ENCODE measurements at places on chromosomes 11 and 22.

DNA sequence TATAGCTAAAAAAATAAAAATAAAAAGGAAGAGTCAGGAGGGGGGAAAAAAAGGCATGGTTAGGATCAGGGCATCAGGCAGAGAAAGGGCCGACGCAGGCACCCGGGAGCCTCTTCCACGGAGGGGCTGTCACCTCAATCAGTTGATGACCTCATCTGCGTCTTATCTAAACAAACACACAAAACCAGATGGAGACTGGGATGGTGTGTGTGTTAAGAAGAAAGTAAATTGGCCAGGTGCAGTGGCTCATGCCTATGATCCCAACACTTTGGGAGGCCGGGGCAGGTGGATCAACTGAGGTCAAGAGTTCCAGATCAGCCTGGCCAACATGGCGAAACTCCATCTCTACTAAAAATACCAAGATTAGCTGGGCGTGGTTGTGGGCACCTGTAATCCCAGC, 63.6 kb downstream of the DHCR7 start:
- no peak for DNase-seq

- DNase-seq, result no peak
Observed at GRCh38 chr11:113781682-113782081, 2.1 kb downstream of the CLDN25 start.

DNA sequence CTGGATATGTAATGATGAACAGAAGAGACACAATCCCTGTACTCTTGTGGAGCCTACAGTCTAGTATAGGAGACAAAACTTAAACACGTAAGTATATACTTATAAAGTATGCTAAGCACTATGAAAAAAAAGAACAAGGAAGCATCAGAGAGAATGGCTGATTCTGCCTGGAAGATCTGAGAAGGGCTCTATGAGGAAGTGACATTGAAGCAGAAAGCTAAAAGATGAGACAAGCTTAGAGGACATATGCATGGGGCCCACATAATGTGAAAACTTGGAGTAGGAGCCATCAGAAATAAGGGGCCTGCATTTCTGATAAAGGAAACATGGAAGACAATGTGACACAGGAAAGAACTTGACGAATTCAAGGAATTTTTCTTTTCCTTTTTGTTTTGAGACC, 16.6 kb downstream of the SAA1 start:
- no peak for DNase-seq

GRCh38 chr11:19727246-19727645, 14.6 kb downstream of the NAV2 start:
- DNase-seq, result no peak

DNA sequence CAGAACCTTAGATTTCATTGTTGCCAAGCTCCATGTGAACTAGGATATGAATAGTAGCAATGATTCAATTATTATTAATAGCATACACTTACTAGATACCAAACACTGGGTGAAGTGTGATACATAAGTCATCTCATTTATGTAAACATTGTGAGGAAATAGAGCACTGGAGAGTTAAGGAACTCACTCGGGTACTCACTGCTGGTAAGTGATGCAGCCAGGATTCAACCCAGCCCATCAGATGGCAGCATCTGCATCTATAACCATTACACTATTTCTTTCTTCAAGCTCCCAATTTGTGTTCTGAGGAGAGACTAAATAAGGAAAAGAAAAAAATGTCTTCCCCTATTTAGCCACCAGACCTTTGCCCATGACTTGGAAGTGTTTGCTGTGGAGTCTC, 10.2 kb upstream of the ALG8 start:
- no peak for DNase-seq

DNA sequence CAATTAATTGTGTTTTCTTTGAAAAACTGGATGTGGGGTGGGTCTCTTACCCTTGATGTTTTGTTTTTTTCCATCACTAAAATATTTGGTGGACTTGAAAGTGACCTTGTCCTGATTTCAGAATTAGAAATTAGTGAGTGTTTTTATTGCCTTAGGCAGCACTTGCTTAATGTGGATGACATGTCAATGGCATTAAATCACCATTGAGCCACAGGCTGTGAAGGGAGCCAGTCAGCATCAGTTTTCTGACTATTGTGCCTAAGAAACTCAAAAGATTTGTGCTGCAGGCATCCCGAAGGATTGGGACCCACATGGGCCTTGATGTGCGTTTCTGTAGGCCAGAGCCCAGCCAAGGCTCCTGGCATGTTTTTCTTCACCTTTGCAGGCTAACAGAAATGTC, 53.8 kb downstream of the SWAP70 start:
- DNase-seq, result no peak

- DNase-seq, result no peak
Observed at GRCh38 chr22:47199261-47199978, 437.0 kb downstream of the TBC1D22A start.

DNA sequence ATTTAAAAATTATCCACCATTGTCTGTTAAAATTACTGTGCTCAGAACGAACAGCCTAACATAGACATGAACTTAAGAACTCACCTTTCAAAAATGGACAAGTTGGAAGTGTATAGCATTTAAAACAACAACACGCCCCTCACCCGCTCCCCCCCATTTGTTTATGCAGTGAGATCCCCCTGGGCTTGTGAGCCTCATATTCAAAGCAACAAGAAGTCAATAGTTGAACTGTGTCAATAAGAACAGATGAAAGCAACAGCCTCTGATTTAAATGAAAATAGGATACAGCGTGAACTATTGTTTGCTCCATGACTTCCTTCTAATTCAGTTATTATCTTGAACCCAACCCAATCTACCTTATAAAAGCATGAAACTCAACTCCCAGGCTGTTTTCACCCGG, 314.2 kb downstream of the BLID start:
- DNase-seq, result no peak

DNA sequence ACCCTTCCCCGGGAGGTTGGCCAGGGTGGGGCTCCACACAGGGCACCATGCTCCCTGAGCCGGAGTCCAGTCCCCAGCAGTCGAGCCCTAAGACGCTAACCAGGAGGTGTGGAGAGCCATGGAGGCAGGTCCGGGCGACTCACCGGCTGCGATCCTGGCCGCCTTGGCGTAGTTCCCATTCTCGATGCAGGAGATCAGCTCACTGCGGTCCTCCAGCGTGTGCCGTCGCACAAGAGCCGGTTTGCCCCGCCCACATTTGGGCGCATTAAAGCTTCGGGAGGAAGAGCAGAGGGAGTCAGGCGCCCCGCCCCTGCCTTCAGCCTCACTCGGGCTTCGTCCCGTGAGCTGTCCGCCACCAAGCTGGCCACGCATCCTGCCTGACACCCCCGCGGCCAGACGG, 50.8 kb downstream of the BRD1 start:
- no peak for DNase-seq

GRCh38 chr11:126172596-126173038, 38.8 kb downstream of the RPUSD4 start:
- DNase-seq, result no peak

GRCh38 chr11:92251980-92252379, 27.4 kb downstream of the FAT3 start:
- no peak for DNase-seq

DNA sequence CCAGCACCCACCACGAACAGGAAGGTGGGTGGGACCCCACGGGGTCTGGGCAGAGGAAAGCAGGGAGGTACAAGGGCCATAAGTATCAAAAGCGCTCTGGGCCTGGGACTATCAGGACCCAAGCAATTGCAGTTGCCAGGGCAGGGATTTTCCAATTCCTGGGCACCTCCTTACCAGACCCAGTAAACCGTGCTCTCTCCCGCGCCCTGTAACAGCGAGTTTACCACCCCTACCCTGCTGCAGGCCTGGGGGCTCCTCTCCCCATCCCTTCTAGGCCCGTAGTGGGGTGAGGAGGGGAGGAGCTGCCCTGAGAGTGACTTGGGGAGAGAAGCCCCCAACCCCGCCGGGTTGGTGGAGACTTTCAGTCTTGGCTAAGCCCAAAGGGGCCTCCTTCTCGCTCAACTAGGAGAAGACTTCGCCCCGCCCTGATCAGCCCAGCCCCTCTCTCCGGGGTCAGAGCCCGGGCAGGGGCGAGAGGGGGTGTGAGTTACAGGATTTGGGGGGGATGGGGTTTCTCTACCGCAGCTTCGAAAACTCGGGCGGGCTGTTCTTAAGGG, 5.4 kb downstream of the PAX6 start:
- DNase-seq, result no peak

DNA sequence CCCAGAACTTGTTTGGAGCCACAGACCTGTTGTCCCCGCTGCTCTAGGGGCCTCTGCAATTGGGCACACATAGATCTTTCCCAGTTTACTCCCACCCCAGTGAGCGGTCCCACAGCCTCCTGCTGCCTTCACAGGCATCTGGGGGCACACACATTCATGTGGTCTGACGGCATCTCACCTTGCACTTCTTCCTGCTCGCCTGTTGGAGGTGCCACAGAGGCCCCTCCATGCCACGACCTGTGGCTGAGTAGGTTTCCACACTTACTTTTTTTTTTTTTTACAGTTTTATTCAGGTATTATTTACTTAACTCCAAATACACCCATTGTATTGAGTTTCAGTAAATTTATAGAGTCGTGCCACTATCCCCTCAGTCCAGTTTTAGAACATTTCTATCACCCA, 68.9 kb upstream of the SEPTIN5 start:
- DNase-seq, result no peak

- no peak for DNase-seq
Observed at GRCh38 chr11:31780480-31780971, 30.6 kb downstream of the PAX6 start.

DNA sequence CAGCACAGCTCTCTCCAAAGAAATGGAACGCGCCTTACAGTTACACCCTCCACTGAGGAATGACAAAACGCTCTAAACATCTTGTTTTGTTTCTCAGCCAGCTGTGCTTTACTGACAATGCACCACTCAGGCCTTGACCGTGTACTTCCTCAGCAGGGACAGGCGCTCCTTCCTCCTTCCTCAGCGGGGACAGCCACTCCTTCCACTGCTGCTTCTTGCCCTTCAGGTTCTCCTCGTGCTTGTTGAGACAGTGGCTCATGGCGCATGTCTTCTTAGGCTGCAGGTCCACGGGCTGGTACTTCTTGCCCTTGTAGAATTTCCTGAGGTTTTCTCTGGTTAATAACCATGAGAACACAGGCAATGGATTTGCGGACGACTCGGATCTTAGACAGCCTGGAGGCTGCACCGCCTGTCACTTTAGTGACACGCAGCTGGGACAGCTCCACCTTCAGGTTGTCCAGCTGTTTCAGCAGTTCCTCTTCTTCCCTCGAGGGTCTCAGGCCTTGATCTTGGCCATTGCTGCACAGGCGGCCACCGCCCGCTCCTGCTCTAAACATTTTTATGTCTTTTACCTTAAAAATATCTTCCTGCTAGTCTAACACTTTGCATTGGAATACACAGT, 613.8 kb downstream of the BRD1 start:
- DNase-seq, result no peak

DNA sequence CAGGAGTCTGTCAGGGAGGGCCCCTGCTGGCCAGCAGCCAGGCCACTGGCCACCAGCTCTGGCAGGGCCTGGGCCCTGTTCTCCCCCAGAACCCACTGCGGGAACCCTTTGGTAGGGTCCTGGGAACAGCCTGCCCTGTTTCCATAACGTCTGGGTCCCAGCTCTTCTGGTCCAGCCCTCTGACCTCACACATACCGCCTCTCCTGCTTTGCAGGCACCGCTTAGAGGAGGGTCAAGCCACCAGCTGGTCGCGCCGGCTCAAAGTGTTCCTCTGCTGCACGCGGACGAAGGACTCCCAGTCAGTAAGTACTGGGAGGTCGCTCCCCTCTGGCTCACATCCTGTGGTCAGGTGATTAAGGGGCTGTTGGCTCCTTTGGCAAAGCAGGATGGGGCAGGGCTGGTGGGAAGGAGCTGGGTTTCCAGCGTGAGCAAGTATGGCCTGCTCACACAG, 26.6 kb upstream of the MYRF start:
- DNase-seq, result no peak

GRCh38 chr22:26713823-26714449, 56.5 kb downstream of the MIAT start:
- DNase-seq, result no peak

- no peak for DNase-seq
Observed at GRCh38 chr11:122140500-122140899, 24.5 kb upstream of the BLID start.

- no peak for DNase-seq
Observed at GRCh38 chr22:19062943-19063308, 59.3 kb downstream of the DGCR2 start.

DNA sequence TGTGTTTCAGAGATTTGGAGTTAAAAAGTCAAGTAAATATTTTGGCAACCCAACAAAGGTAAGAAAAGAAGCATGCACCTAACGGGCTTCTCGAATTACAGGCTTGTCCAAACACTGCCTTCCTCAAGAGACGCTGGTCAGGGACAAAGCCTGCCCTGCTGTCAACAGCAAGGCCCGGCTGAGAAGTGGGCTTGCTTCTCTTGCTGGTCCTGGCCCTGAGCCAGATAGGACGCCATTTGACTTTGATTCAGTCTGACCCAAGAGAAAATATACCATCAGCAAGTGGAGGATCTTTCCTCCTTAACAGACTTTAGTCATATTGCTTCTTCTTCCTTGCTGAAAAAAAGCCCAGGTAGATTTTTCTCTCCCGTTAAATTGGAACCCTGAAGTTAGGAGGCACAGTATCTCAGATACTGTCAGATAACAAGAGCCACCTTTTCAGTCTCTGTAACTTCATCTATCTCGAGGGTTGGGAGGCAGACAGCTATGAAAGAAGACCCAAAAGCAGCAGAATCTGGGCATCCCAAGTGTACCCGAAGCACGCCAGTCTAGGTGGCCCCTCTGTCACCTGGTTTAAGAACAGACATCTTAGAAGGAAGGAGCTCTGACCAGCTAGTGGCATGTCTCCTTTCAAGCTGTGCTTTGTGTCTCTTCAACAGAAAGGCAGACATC, 57.5 kb downstream of the C22orf31 start:
- no peak for DNase-seq

GRCh38 chr22:43859176-43859575, 3.1 kb downstream of the SULT4A1 start:
- no peak for DNase-seq

- no peak for DNase-seq
Observed at GRCh38 chr11:12556788-12557384, 117.3 kb upstream of the TEAD1 start.

DNA sequence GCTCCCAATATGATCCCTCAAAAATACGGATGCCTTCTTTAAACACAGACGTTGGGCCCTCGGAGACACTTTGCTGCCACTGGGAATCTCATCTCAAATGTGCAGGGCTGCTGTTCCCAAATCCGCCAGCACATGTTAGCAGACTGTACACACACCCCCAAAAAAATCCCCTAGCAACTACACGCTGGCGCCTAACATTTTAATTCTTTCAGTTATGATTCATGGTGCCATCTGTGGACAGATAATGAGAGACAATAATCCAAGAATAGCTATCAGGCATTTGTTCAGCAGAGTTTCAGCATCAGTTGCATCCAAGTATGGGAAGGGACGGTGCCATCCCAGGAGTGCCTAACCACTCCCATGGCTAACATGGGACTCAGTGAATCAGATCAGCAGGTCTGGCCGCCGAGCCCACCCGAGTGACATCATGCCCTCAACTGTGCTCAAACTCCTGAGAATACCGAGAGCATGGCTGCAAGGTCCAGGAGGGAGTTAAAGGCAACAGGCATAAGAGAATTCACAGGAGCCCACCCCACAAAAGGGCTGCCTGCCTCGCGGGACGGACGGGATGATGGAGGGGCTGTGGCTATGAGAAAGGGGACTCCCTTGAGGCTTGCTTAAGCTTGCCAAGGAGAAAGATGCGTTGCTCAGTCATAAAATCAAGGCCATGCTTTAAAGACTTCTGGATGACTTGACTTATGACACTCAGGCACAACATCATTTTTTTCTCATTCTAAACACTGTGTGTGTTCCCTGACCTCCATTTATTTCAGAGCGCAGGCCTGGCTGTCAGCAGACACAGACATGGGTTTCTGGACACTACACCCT, 337.0 kb downstream of the SHANK2 start:
- no peak for DNase-seq

- DNase-seq, result no peak
Observed at GRCh38 chr11:78432058-78432515, 14.5 kb upstream of the GAB2 start.
